ENCODE measurements at places on chromosomes 3 and 15.

DNA sequence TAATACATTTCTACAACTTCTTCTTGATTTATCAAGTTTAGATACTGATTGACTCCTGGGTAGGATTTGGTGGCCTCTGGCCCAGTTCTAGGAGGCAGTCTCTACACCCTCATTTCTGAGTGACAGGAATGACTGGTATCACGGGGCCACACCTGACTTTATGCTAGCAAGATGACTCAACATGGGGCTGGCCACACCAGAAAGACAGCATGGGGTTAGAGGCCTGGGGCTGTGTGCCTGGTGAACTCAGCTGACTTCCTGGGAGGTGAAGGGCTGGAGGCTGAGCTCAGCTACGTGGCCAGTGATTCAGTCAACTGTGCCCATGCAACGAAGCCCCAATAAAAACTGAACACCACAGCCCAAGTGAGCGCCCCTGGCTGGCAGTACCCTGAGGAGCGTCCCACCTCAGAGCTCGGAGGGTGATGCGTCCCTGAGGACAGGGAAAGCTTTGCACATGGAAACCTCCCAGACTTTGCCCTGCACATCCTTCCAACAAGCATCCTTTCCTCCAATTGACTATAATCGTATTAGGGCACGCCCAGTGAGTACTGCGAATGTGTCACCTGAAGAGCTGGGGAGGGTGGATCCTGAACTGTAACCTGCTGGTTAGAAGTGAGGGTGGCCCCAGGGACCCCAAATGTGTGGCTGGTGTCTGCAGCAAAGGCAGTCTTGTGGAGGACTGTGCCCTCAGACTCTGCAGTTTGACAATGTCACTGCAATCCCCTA is 57.2 kb downstream of the NIPA2 start:
- DNase-seq = no peak

- no peak for DNase-seq
Observed at GRCh38 chr3:104286645-104287044, 1080.1 kb upstream of the ALCAM start.

DNA sequence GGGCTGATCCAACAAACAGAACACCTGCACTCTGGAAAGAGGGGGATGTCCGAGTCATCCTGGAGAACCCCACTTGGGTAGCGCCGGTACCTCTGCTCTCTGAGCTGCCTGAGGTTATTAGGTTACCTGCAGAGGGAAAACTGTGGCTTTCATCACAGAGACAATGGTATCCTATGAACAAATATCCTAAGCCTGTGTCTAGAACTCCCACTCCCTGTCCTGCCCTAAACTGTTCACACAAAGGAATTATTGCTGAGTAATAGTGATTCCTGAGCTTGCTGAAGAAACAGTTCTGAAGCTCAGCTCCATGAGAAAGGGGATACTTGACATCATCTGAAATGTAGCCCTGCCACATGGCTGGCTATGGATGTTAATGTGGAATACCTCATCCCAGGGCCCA is 31.9 kb upstream of the WNT5A start:
- peak; percentile 62 for DNase-seq

GRCh38 chr3:38648659-38649499 is 608 bp downstream of the SCN5A start:
- DNase-seq = no peak

DNA sequence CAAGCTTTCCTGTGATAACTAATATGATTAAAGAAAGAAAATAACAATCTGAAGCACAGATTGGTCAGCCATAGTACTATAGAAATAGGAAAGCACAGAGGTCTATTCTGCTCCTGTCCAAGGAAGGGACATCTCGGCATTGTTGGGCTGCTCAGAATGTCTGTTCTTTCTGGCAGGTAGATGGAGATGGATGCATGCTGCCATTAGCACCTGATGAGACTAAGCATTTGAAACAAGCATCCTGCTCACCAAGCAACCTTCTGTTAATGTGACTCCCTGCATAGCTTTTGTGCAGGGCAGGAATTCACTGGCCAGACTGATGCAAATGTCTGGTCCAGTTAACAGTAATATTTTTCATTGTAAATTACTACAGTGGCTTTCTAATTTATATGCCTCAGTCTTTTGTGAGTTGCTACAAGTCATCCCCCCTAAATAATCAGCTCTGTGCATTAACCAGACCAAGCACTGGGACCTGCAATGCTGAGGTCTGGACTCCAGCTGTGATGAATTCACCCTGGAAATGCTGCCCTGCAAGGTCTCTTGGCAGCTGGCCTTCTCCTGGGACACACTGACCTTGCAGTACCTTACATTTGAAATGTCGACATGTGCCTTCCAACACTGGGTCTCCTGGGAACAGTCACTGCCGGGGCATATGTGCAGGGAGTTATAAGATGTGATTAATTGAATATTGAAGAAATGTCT is 1123.7 kb downstream of the IGSF11 start:
- DNase-seq = no peak

DNA sequence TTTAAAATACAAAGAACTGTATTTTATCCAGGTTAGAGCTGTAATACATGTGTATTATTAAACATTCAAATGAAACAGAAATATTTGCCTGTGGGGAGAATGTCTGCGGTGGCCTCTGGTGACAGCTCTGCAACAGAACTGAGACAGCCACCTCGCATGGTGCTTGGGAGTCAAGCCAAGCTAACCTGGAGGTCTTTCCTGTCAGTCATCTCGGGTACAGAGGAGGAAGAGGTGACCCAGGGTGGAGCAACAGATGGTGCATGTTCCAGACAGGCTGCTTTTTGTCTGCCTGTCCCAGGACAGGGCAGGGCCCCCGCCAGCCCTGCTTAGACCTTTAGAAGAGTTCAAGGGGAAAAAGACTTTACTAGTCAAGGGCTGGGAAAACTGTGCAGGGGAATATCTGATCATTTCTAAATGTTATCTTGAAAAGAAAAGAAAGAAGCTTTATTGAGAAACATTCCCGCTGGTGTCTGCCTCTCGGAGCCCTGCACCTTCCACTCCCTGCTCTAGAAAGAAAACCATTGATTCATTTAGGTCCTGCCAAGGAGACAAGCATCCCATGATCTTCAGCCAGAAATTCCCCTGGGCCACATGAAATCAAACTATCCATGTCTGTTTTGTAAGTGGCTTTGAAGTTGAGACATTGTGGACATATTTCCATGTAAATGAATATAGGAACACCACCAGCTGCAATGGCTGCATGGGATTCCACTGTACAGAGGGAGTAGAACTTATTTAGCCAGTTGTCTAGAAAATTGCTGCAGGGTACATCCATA is 5.5 kb upstream of the NR2E3 start:
- DNase-seq = peak; percentile 28

- DNase-seq = no peak
Observed at GRCh38 chr3:184977796-184978195, 165.8 kb downstream of the VPS8 start.

DNA sequence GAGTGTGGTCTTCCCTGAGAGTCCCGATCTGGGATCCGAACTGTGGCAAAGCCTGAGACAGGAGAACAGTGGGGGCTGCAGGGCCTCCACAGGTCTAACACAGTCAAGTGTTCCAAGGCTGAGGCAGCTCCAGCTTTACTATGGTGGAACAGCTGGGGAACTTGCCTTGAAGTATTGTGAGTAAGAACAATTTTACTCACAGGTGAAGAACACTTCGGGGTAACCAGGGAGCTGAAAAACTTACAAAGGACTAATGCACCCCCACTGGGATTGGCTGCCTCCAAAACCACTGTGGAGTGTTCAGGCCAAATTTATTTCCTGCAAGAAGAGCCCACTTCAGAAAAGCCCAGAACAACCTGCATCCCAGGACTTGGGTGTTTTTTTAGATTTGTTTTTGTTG is 25.4 kb downstream of the ZIC4 start:
- DNase-seq = no peak

GRCh38 chr15:33022629-33023028 is 171.9 kb downstream of the FMN1 start:
- no peak for DNase-seq

GRCh38 chr3:55488398-55489055 is 1.4 kb upstream of the WNT5A start:
- DNase-seq = peak; percentile 55

DNA sequence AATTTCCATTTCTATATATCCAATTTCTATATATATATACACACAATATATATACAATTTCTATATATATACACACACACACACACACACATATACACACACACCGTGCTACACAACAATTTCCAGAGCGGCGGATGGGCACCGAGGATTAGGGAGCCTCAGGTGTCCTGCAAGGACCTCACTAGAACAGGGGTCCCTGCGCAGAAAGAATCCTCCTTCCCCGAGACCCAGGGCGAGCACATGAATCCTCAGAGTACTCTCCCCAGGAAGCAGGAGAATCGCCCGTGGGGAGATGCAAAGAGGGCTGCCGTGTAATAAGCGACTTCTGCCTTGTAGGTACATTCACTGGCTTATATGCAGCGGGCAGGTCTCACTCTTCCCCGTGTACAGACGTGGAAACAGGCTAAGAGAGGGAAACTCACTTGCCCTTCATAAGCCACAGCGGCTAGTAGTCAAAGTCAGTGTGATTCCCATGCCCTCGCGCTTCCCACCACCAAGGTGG is 467 bp downstream of the PIF1 start:
- no peak for DNase-seq

- DNase-seq = no peak
Observed at GRCh38 chr3:114445233-114445632, 151.4 kb downstream of the TIGIT start.

DNA sequence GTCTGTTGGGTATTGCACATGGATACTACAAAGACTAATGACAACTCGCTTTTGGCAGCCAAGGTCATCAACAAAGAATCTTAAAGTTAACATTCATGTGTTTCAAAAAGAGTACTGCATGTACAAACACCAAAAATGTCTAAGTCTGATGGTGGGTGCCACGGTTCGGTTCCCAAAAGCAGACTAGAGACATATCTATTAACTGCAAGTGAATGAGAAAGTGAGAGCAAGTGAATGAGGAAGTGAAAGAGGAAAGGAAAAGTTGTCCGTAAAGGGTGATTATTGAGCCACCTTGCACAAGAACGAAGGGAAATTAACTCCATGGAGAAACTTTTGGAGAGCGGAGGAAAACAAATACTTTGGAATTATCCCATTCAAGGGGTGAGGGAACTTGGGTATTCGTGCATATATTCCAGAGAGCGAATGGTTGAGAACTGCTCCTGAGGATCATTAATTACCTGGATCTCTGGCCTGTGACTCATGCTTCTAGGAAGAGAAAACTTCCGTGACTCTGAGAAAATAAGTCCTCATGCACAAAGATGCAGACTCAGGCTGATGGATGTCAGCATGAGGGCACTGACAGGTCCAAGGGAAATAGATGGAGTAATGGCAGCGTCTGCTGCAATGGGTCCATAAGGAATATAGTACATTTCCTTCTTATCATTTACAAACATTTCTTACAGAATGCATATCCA is 336.5 kb upstream of the TGFBR2 start:
- no peak for DNase-seq

- peak; percentile 33 for DNase-seq
Observed at GRCh38 chr3:99817047-99817436, 620 bp upstream of the CMSS1 start.

Data from HAP-1 (cell line).